SW 1271 (cell line): ENCODE measurements at places on chromosomes 3 and 15.

DNA sequence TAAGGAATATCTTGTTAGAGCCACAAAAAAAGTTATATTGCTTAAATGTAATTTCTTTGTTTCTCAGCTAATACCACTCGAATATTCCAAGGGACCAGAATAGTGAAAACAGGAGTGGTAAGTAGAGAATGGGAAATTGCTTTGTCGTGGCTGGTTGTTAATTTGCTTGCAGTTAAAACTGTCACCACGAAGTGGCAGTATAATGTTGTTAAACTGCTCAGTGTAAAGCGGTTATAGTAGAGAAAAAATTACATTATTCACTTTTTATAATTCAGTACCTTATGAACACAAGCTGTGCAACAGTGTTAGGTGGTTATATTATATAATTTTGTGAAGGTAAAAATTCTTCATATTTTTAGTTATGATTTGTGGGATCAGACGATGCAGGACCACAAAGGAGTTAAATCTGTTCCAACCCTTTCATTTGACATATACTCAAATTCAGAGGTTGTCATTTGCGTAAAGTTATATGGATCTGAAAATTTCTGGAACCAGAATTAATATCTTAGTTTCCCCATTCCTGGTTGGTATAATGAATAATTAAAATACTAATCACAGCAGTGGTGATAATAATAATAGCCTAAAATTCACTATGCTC is 171.8 kb downstream of the FEZF2 start:
- DNase-seq: peak; percentile 32

DNA sequence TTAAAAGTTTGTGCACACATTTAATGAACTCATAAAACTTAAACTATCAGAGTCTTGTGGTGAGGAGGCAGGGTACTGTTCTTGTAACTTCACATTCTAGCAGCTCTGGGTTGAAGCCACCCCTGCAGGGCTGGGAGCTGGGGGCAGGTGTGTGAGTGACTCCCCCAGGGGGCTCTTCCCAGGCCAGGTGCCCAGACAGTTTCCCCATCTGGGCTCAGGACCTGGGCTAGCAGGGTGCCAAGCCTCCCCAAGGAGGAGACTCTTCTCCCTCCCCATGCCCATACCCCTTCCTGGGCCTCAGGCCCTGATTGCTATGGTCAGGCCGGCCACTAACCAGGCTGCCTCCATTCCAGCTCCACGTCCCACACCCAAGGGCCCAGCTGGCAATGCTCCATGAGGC is 22.0 kb upstream of the CHCHD6 start:
- DNase-seq: no peak

DNA sequence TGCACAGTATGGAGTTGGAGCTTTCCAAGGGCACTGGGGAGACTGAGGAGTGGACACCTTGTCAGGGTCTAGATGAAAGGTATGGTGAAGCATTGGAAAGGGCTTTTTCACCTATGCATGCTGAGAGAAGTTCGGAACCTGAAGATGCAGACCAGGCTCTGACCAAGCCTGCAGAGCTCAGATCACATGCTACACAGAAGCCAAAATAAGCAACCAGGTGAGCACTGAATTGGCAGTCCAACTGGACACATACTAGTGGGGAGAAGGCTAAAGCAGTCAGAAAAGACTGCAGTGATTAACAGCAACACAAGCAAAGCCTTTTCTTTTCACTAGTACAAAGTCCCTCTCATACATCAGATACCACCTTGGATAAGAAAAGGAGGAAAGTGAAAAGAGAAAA is 238.3 kb upstream of the PLSCR5 start:
- DNase-seq: no peak

DNA sequence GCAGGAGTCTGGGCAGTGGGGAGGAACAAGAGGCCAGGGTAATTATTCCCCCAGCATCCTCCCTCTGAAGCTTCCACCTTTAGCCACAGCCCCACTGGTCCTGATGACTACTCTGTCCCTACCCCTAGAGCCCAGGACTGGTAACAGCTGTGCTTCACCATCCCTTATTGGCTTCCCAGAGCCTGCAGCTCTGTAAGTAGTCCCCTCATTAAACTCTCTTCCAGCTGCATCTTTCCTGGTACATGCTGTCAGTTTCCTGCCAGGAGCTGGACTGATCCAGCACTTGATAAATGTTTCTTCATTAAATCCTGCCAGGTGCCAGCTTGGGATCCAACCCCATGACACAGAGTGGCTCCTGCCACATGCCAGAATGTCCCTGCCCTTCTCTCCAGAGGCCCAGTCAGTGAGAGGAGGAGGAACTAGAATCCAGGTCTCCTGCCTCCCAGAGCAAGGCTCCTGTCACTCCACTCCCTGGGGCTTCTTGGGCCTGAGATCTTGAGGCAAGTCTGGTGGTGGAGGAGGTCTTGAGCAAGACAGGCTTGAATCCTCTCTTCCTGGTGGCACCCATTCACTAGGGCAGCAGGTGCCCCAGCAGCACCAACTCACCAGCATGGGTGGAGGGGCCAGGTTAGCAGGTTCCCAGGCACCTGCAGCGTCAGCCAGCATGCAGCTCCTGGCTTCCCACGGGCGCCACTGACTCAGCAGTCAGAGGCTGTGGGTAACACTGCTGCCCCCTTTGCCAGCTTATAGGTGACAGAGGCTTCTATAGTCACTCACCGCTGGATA is 27.6 kb downstream of the FBXW12 start:
- DNase-seq: no peak

DNA sequence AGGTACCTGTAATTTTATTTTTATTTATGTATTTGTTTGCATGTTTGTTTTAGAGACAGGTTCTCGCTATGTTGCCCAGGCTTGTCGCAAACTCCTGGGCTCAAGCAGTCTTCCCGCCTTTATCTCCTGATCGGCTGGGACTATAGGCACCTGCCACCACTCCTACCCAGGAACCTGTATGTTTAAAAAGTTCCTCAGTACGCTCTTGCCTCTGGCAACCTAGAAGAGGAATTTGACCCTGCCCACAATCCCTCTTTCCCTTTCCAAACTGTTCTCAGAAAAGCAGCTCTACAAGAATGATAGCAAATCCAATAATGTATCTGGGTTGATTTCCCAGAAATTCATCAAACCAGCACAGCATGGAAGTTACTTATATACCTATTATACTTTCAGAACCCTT is 20.9 kb upstream of the PHLDB2 start:
- no peak for DNase-seq

DNA sequence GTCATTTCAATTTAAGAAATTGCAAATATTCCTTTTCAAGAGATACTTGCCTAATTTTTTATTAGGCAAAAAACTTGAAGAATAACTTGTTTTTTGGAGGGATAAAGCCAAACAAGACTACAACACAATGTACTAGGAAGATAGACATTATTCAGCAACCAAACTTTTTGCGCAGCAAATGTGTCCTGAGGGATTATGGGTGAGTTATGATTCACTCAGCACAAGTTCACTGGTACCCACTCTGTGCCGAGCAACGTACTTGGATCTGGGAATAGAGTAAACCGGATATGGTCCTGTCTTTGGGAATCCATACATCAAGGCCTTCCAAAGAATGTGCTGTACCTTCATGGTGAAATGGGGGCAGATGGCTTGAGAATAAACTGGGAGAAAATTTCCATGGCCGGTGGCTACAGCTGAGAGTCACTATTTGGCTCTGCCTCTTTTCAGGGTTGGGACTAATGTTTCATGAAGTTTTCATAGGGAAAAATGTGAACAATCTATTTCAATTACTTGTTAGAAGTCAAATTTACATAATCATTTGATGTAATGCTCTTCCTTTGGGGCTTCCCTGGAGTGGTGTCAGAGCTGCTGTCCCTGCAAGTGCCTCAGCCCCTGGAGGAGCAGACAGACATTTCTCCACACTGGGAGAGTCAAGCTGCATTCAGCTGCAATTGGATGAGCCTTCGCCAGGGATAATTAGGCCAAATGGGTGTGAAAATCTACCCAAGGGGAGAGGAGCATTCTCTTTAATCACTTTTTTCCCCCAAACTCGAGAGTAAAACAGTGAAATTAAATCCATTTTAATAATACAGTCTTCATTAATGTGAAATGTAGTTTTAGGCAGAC is 315.2 kb downstream of the CLSTN2 start:
- no peak for DNase-seq

DNA sequence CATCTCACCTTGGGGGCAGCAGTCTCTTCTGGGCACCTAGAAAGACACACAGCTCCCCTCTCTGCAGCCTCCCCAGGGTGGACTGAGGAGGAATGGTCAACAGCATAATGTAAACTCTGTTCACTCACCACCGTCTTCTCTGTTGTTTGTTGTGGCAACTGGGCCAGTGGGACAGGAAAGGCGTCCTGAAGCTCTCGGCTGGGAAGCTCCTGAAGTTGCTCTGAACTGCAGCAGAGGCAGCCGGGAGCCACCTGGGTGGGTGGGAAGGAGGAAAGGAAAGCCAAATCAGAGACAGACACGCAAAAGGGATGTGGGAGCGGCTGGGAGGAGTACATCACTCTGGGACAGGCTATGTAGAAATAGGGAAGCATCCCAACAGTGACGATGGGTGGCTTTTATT is 52.7 kb downstream of the MYLK start:
- DNase-seq: no peak

- no peak for DNase-seq
Observed at GRCh38 chr3:40128166-40128565, 181.3 kb upstream of the EIF1B start.

- DNase-seq: no peak
Observed at GRCh38 chr3:73716418-73716817, 91.7 kb upstream of the PDZRN3 start.

DNA sequence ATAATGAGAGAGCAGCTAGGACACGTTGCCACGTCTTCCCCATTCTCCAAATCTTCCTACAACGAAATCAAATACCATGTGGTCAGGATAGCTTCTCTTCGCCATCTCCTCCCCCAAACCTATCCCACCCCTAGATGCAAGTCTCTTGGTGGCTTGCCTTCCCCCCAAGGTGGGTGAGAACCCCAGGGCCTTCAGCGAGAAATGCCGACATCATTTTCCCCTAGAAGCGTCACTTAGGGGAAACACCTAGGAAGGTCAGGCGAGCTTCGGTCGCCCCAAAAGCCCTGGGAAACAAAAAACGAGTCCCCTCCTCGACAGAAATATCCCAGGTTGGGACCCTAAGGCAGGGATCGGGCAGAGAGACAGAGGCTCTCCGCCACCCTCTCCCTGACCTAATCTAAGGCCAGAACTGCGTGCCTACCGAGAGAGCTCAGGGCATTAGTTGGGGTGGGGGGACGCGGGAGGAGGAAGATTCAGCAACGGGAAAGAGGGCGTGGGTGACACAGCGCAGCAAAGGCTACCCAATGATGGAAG is 502 bp downstream of the DPH3 start:
- DNase-seq: no peak

- no peak for DNase-seq
Observed at GRCh38 chr3:27840807-27841594, 118.9 kb upstream of the EOMES start.

GRCh38 chr15:96187341-96188305 is 142.9 kb upstream of the NR2F2 start:
- DNase-seq: no peak

DNA sequence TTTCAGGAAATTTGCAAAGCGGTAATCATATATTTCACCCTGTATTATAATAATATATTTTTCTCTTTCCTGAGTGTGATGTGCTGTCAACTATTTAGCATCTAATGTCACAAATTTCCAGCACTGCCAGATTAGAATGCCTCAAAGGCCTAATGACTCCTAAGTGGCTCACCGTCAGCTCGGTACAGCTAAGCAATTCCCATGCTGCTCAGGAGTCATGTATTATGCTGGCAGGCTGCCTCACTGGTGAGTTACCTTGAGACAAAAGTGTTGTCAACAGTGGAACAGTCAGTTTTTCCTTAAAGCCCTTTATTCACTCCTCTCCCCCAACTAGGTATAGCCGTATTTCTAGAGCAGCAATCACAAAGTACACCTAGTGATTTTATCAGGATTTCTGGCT is 83.6 kb downstream of the NSUN3 start:
- DNase-seq: no peak

DNA sequence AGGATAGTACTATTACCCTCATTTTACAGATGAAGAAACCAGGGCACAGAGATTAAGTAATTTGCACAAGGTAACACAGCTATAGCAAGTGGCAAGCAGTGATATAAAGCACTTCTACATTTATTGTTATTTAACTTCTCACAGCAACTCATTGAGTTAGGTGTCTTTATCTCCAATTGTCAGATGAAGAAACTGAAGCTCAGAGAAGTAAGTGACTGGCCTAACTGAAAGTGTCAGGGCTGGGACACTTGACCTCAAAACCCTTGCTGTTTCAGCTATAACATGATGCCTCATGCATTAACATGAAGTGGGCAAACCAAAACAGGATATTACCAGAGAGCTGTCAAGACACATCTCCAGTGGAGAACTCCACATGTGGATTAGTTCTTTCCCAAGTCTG is 65.8 kb upstream of the LEKR1 start:
- no peak for DNase-seq

- no peak for DNase-seq
Observed at GRCh38 chr3:816605-817004, 276.2 kb upstream of the CNTN6 start.

DNA sequence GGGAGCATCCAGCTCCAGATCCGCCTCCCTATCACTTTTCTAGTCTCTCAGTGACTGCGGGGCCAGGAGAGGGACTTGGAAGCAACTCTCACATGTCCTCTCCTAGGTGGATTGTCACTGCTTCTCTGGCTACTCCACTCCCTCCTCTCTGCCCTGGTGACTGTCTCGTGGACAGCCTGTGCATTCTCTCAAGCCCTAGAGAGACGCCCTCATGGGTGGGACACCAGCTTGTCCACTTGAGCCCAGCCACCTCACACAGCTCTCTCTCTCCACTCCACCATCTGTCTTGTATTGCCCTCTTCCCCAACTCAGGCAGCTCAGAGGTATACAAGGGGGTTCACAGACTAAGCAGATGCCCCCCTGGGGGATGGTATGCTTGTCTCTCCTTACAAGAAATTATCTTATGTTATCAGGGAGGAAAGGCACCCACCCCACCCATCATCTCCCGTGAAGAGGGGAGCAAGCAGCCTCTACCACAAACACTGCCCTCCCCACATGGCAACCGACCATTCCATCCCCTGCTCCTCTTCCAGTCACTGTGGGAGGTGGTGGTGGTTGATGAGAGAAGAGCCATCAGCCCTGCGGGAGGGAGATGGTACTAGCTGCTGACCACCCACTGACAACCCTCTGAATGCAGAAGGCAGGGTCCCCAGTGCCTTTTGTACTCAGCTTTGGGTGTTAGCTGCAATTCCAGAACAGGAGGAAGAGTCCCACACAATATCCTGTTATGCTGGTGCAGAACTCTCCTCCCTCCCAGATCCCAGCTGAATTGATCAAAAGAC is 15.5 kb upstream of the LOXL1 start:
- DNase-seq: no peak

DNA sequence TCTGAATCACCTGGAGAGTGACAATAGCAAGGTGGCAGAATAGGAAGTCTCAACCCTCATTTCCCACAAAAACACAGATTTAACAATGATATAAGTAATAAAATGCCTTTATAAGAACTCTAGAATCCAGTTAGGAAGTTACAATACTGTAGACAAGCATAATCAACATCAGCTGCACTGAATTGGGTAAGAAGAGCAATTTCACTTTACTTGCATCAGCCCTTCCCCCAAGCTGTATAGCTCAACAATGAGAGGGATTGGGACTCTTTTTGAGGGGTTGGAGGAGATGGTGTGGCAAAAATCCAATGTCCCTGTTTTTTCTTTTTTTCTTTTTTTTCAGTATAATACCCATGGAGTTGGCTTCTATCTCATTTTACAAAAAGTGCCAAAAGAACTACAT is 63.1 kb downstream of the SERP1 start:
- no peak for DNase-seq

- no peak for DNase-seq
Observed at GRCh38 chr3:25826510-25826909, 36.6 kb downstream of the OXSM start.
